Activated naive CD8-positive, alpha-beta T cell treated with anti-CD3 and anti-CD28 coated beads, Interleukin-2, amount 10 ng/mL, durations not matched to agents 7 days and 5 days (primary cell): ENCODE measurements at places on chromosomes 2 and 18. TPM values are rescaled to one million over a fixed set of nuclear protein-coding genes. Genes with fewer than 3 reads are reported as not detected.

- DNase-seq: peak; percentile 14
Measured at GRCh38 chr2:239397931-239398471, 2.8 kb downstream of the HDAC4 start.

The FOXI3 gene
- total RNA-seq: not detected

GRCh38 chr2:54726940-54727339 is 3.5 kb downstream of the EML6 start:
- DNase-seq: no peak

DNA sequence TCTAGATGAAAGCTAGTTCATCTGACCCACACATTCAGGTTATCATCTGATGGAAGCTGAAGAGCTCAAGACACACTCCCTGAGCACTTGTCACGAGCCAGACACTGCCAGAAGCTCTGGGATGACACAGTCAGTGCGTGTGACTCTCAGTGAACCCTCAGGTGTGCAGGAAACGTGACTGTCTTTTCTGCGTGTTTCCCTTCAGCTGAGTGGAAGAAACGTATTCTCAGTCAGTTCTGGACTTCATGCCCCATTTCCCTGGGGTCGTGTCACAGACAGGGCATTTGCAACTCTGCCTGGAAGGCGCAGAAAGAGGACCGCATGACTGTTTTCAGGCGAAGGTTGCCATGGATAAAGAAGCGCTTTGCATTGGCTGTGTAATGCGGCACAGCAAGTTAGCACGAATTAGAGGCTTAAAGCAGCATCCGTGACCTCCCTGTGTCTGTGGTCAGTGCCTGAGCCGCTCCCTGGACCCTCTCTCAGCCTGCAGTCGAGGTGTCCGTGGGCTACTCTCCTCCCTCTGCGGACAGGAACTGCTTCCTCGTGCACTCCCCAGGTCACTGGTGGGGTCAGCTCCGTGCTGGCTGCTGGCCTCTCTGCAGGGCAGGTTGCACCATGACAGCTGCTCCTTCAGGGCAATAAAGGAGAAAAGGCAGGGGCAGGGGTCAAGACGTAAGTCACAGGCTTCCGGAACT is 3.3 kb upstream of the ALLC start:
- no peak for DNase-seq

GRCh38 chr2:206526416-206526815 is 83.1 kb downstream of the ADAM23 start:
- no peak for DNase-seq

DNA sequence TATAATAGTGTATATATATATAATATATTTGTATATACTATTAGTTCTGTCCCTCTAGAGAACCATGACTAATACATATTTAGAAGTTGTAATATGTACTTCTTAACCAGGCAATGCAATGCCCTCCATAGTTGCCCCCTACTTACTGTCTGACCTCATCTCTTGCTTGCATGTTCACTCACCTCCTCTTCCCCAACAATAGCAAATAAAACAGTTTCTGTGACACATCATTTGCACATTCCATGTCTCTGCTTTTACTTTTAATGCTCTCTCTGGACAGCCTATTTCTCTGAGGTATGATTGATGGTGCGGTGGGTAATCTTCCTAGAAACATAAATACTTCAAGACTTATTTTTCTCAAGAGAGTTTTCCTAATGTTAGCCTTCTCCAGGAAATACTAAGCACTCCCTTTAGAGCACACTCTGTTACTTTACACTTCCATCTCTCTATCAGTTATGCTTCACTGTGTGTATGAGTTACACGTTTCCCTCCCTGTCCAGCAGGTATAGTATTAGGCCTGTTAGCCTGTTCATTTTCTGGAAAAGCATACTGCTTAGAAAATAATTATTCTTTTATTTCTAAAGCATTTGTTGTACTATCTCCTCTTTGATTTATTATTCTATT is 295.6 kb upstream of the LRATD1 start:
- no peak for DNase-seq

- no peak for DNase-seq
Measured at GRCh38 chr2:28063492-28063962, 173.0 kb downstream of the BABAM2 start.
